ENCODE measurements at places on chromosomes 12 and 14.

GRCh38 chr14:74936731-74937130 is 13.7 kb upstream of the RPS6KL1 start:
- no peak for DNase-seq

- no peak for DNase-seq
Observed at GRCh38 chr12:10941916-10942607, 3.0 kb upstream of the TAS2R14 start.

- DNase-seq = no peak
Observed at GRCh38 chr12:62320054-62320453, 59.9 kb downstream of the USP15 start.

GRCh38 chr14:104436741-104437701 is 142.5 kb upstream of the C14orf180 start:
- peak; percentile 71 for DNase-seq

GRCh38 chr12:53485955-53486735 is 13.1 kb downstream of the MAP3K12 start:
- DNase-seq = no peak

GRCh38 chr12:100827901-100828520 is 33.4 kb downstream of the ANO4 start:
- DNase-seq = no peak

DNA sequence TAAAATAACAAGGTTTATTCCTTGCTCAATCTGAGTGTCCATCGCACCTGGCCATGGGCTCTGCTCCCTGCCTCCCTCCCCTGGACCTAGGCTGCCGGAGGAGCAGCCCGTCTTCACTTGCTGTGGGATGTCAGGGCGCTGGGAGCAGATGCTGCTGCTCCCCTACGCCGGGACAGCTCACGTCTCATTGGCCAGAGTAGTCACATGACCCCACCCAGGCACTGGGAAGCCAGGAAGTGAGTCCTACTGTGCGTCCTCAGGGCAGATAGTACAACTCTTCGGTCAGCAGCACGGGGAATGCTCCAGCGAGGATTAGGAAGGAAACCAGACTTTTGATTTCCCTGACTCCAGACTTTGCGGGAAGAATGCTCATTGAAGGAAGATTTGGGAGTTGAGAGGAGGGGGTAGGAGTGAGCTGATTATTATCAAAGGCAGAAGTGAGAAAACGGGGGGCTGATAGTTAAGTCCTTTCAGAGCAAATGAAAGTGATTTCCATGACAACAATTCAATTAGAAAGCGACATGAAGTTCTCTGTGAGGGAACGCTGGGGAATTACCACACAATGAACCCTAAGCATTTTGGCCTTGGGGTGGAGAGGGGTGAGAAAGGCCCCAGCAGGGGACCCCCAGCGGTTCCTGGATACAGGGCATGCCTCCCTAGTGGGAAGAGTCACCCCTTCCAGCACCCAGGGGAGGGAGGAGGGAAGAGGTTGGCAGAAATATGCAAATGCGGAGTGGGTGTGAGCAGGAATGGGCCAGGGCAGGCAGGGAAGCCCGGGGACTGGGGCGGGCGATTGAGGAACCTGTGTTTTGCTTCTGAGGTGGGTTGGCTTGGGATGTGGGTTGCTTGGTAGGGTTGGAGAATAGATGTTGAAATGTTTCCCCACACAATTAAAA is 215.5 kb downstream of the AACS start:
- DNase-seq = no peak

- DNase-seq = peak; percentile 82
Observed at GRCh38 chr14:23056956-23057756, at the start of gene CDH24. Gene CDH24, minus strand, starts transcription at chr14:23057520. Its CDS starts 1,787 bp downstream, at chr14:23055733.

GRCh38 chr14:31660728-31661127 is 99.5 kb downstream of the NUBPL start:
- DNase-seq = no peak

Measured in posterior vena cava (tissue), 2 donors.